ENCODE measurements at places on chromosomes 3 and 15. TPM values are rescaled to one million over a fixed set of nuclear protein-coding genes. Genes with fewer than 3 reads are reported as not detected.

The MAP1A gene
- 0.63 TPM for total RNA-seq

The OXTR gene
- total RNA-seq = 10.7 TPM

The CNTN6 gene
- total RNA-seq = not detected

The SCAANT1 gene
- total RNA-seq = 1.2 TPM

The PLSCR2 gene
- total RNA-seq = 0.18 TPM

The ARGFX gene
- total RNA-seq = not detected

The ST8SIA2 gene
- total RNA-seq = not detected

The RFT1 gene
- total RNA-seq = 13.9 TPM

The NEO1 gene
- 0.09 TPM for total RNA-seq

The MYZAP gene
- 4.2 TPM for total RNA-seq

The PLA2G4D gene
- total RNA-seq = not detected

The SPATA16 gene
- total RNA-seq = not detected

The SLC22A14 gene
- 0.09 TPM for total RNA-seq

The DCLK3 gene
- not detected for total RNA-seq

The SGO1 gene
- total RNA-seq = 5.2 TPM

The EPB42 gene
- total RNA-seq = not detected

The TUSC7 gene
- not detected for total RNA-seq
